ENCODE measurements at places on chromosomes 3 and 15. TPM values are rescaled to one million over a fixed set of nuclear protein-coding genes. Genes with fewer than 3 reads are reported as not detected.
A peak's percentile ranks its signal among the peaks of the same experiment; 100 is the strongest.

GRCh38 chr15:48427479-48427878 lies 96.2 kb downstream of the DUT start:
- no peak for DNase-seq

GRCh38 chr15:35019404-35020327 lies 31.6 kb upstream of the ZNF770 start:
- no peak for DNase-seq

DNA sequence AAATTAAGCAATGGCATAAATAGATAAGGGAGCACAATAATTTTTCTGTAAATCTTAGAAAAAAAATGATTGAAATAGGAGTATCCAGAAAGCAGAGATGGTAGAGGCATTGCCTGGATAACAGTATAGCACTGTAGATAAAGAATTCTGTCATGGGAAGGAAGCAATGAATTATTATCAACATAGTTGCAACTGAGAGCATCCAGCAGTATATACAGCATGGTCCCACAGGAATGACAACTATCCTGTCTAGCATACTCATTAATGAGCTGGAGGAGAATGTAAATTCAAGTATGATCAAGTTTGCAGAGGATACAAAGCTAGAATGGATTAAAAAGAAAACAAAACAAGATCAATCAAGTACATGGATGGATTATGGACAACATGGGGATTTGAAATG lies 90.8 kb downstream of the DPH6 start:
- DNase-seq = no peak

- DNase-seq = no peak
Observed at GRCh38 chr3:154143873-154144272, 22.7 kb downstream of the ARHGEF26 start.

DNA sequence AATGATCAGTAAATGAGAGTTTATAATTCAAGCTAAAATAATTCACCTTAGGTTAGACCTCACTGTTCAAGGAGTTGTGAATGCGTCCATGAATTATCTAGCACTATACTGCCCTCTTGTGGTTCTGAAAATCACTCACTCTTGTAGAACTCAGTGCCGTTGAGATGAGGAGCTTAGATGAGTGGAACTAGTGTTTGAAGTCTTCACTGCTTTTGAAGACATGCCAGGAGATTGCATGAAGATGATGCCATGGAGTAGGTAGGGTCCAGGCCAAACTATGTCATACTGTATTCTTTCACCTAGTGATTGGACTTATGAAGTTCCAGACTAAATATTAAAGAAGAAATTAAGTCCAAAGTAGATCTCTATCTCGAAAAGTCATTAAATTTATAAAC lies 28.8 kb downstream of the LYSMD4 start:
- DNase-seq = peak; percentile 65

DNA sequence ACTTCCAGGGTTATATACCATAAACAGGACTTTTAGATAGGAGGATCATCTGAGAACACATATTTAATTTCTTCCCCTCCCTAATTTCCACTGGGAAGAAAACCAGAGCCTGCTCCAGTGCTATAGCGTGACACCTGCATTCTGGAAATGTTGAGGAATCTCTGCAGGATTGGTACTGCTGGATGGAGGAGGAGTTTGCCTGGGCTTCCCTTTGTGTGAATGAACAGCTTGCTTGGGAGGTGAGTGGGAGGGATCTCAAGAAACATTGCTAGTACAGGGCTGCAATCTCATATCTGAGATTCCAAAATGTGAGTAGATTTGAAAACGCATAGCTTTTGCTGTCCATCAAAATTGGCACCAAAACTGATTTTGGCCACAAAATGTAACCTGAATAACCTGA lies 295.9 kb upstream of the RGMA start:
- no peak for DNase-seq

DNA sequence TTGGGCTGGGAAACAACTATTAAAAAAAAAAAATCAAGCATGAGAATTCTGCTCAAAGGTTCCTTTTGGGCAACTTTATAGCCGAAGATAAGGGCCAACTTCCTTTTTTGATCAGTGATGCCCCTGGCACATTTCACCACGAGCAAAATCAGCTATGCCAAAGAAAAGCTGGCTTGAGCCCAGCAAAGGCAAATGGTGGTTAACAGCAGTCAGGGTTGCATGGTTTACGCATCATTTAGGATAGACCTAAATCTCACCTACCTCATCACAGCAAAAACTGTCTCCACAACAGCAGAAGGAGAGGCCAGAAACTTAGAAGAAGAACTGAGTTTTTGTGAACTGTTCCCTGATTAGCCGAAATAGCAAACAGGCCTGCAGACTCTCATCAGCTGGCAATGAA lies 220.1 kb upstream of the CDIN1 start:
- DNase-seq = no peak

- DNase-seq = no peak
Observed at GRCh38 chr3:10504171-10505049, 976 bp downstream of the ATP2B2 start.

DNA sequence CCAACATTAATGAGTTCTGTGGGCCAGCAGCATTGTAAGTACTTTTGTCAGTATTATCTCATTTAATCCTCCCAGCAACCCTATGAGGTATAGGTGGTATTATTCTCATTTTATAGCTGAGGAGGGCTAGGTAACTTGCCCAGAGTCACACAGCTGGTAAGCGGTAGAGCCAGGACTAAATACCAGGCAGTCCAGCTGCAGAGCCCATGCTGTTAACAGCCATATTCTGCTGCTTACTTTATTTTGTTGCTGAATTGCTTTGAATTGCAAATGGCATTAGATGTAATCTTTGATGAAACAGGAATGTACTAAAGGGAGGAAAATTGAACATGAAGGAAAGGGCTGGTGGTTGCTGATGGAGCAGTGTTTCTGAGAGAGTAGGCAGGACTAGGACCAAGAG lies 19.6 kb downstream of the OXNAD1 start:
- no peak for DNase-seq

Gene NT5DC2
- 192 TPM for total RNA-seq

Gene NEO1
- 30.5 TPM for total RNA-seq

Gene GOLGA8N
- 1.6 TPM for total RNA-seq

Gene CGNL1
- total RNA-seq = 2.8 TPM

Gene ATXN7
- 12.3 TPM for total RNA-seq

Gene SMC4
- 39.2 TPM for total RNA-seq

All from kidney epithelial cell (primary cell).